ENCODE measurements at places on chromosomes 12 and 14.

DNA sequence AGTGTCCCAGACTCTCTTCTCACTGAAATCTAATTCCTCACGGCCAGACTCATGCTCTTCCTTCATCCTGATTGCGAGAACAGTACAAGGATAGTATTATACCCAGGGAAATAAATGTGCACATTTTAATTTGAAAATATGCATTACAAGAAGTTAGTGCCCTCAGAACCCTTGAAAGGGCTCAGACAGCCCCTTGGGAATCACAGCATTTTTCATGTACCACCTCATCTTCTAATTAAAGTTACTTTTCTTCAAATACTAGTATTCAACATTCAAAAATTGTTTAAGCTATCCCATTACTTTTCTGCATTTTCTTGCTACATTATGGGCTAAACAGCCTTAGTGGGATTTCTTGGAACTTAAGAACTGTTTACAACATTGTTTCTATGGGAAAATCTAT is 1.7 kb upstream of the APPL2 start:
- DNase-seq, result no peak

GRCh38 chr14:59093902-59094301 is 94.6 kb upstream of the DAAM1 start:
- DNase-seq, result no peak

- no peak for DNase-seq
Observed at GRCh38 chr12:56128670-56129205, 671 bp downstream of the ESYT1 start.

DNA sequence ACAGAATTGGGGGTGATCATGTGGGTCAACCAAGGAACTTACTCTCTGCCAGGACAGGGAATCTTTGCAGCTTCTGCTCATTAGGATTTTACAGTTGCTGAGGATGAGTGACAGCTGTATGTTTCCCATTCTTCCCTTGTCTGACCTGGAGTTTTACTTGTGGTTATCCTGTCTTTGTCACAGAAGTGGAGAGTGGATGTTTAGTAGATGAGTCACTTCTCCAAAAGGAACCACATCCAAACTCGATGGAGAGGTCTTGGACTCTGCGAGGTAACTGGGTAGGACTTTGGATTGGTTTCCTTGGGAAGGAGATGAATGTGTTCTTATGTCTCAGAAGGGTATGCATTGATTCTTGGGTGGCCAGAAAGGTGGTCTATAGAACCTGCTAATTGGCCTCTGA is 53.8 kb upstream of the USP44 start:
- no peak for DNase-seq

GRCh38 chr14:50110323-50111037 is 5.9 kb downstream of the VCPKMT start:
- DNase-seq, result no peak

DNA sequence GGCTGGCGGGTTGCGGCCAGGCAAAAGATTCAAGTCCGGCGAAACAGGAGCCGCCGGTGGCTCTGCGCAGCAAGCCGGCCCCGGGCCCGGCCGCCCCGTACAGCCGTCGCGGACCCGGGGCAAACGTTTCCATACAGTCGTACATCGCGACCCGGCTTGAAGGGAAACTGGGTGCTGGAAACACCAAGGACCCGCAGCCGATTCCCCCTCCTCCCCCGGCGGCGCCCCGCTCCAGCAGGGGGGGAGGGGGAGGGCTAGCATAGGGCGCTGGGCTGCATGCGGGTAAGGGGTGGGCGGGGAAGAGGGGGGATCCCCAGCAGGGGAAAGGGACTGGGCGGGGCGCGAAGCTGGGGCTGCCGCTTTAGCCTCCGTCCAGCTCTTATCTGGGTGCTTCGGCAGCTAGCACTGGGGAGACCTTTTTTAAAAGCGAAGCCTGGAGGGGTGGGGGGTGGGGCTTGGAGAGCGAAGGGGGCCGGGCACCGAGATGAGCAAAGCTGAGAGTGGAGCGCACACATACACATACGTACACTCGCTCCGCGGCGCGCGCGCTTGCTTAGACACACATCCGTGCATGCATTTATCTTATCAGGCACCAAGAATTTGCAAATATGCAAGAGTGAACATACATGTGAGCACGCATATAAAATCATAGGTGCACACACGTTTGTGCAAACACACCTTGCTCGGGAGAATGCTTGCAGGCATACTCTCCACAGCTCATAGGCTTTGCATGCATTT is 11.9 kb downstream of the RARG start:
- DNase-seq, result peak; percentile 58

GRCh38 chr14:96673706-96674105 is 123.5 kb upstream of the VRK1 start:
- DNase-seq, result no peak

- no peak for DNase-seq
Observed at GRCh38 chr14:33110737-33111443, 172.2 kb downstream of the NPAS3 start.

- peak; percentile 3 for DNase-seq
Observed at GRCh38 chr14:69090187-69090789, 62.6 kb downstream of the DCAF5 start.

GRCh38 chr12:26651566-26652188 is 181.3 kb downstream of the ITPR2 start:
- no peak for DNase-seq

DNA sequence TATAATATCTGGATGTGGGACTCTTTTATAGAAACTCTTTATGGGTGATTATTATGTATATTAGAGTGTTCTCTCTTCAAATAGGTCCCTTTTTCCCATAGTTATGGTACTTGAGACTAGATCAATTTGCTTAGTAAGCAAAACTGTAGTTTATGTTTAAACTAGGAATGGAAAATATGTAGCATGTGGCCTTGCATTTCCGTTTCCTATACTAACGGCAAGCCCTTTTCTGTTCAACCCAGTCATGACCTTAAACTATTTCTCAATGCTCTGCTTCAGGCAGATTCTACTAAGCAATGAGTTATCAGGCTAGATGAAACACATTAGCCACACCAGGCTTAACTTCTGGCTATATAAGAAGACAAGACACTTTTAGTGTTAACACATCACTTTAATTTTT is 84.6 kb downstream of the OTOGL start:
- DNase-seq, result no peak

GRCh38 chr14:60977847-60978246 is 3.0 kb downstream of the TRMT5 start:
- no peak for DNase-seq

DNA sequence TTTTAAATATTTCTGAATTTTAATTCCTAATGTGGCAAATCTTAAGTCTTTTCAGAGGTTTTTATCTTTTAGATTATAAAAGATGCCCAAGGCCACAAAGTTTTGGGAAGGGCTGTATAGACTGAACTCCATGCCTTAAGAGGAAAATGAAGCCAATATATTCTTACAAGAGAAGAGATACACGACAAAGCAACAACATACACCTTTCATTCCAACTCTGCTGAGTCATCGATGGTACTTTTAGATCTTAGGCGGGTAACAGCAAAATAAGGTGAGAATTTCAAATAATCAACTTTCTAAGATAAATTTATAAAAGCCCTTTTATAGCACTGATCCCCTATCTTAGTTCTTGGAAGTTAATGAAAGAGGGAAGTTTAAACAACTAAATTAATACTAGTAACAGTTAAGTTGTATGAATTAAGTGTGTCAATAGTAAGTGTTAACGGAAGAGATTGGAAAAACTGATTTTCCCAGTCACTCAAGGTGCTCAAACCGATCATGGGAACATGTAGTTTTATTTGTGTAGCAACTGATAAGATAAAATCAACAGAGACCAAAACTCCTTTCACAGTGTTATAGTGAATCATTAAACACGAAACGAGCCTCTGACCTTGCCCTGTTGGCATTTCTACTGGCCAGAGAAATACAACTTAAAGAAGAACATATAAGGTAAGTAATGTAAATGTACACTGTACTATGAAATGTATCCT is 18.8 kb upstream of the PIK3C2G start:
- no peak for DNase-seq

DNA sequence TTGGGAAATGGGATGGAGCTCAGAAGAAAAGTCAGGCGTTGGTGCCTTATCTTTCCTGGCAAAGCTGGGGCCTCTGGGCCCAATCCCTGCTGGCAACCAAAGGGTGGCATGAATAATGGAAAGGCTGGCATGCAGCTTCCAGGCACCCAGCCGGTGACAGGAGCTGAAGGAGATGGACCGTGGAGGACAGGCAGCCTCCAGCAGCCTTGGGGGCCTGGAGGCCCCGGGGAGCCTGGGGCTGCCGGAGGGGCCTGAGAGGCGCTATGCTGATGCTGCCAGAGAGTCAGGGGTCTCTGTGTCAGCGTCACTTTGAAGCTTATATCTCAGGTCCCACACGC is 38.2 kb upstream of the EML1 start:
- DNase-seq, result no peak

- no peak for DNase-seq
Observed at GRCh38 chr12:93121729-93122488, 192.8 kb upstream of the EEA1 start.

GRCh38 chr14:23164250-23164649 is 19.2 kb downstream of the SLC7A8 start:
- DNase-seq, result no peak

- DNase-seq, result no peak
Observed at GRCh38 chr14:81193924-81194633, 26.7 kb downstream of the GTF2A1 start.

DNA sequence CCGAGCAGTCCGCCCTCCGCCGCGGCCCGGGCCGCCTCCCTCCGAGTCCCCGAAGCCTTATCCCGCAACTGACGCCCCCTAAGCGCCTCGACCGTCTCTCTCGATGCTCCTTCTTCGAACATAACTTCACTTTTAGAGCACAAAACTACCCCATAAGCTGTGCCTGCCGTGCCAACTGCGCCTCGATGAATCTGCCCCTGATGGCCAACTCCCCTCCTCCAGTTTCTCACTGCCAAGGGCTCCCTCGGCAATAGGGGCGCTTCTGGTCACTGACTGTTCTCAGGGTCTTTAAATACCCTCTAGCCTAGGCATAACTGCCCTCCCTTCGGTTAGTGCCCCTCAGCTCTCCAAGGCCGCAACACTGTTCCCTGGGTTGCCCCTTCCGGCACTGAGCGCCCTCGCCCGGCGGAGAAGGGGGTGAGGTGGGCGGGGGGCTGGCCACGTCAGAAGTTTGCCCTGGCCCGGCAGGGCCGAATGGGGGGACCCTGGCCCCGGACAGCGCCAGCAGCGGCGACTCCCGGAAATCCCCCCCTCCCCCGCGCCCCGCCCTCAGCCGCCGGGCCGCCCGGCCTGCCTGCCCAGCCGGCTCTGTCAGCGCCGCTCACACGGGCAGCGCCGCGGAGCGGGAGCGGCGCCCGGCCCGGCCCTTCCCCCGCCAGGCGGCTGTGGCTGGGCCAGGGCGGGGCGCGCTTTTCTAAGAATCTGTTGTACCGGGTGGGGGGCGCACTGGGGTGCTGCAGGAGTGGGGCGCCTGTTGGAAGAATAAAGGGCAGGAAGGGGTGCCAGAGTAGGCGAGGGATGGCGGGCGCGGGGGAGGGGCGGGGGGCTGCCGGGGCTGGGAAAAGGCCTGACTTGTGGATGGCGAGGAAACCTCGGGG is 10.6 kb downstream of the RARG start:
- no peak for DNase-seq

- DNase-seq, result no peak
Observed at GRCh38 chr14:24809135-24809534, 175.1 kb upstream of the GZMB start.

DNA sequence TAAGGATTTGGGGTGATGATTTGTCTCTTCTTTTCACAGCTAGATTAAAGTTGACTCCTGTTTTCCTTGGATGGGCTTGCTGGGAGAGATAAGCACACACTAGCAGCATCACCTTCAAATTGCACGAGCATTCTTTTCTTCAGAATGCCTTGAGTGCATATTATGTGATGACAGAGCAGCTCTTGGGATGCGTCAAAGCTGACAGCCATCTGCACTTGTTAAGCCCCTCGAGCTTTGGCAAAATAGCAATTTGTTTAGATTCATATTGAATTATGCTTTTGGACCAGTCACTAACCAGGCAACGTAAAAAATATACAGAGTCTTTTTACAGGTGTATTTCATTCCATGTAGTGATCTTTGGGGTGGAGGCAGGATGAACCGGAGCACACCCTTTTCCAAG is 407.0 kb downstream of the FUT8 start:
- no peak for DNase-seq

DNA sequence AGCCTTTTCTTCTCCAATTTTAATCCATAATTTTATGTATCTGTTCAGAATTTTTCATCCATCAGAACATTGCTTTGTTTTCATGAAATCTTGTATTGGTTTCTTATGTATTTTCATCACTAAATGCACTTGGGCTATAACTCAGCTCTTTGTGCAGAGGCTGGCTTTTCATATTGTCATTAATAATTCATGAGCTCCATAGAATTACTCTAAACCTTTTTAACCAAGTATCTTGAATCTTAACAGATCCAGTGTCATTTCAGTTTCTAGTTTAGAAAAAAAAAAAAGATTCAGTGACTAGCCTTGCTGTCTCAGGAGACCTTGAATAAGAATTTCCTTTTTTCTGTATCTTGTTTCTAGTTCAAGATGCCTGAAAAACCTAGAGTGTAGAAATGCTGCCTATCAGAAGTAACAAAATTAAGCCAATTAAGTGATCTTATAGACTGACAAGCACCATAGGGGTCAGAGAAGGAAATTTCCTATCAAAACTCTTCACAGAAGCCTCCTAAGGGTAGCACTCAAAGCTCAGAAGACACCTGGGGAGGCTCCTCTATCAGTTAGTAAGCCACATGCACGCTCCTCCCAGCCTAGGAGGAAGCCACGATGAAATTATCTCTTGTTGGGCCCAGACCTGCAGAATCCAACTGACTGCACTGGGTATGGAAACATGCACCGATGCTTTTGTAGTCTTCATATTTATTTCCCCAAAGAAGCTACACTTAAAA is 163.4 kb downstream of the KICS2 start:
- no peak for DNase-seq

GRCh38 chr14:36363704-36364103 is 43.3 kb upstream of the MBIP start:
- DNase-seq, result no peak

DNA sequence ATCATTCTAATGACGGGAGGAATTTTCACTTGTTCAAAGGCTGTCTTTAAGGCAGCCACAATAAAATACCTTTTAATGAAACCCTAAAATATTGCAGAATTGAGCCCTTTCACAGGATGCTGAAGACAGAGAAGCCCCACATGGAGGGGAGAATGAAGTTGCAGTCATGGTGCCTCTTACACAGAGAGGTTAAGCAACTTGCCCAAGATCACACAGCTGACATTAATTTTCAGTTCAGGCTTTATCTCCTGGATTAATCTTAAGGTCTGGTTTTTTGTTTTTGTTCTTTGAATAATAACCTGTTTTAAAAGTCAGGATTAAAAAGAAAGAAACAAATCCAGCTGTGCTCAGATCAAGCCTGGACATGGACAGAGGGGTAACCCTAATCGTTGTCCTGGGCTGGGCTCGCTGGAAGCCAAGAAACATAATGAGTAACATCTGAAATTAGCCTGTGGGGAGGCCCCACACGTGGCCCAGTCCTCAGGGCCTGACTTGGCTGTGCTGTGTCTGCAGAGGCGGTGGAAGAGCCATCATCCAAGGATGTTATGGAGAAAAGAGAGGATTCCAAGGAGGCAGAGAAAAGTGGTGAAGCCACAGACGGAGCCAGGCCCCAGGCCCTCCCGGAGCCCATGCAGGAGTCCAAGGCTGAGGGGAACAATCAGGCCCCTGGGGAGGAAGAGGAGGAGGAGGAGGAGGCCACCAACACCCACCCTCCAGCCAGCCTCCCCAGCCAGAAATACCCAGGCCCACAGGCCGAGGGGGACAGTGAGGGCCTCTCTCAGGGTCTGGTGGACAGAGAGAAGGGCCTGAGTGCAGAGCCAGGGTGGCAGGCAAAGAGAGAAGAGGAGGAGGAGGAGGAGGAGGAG is 8.0 kb downstream of the CHGA start:
- DNase-seq, result no peak

- DNase-seq, result no peak
Observed at GRCh38 chr14:93319494-93319893, 13.3 kb downstream of the BTBD7 start.
